ENCODE measurements at places on chromosomes 4 and X.

GRCh38 chrX:56813318-56813837 is 84.3 kb downstream of the NBDY start:
- DNase-seq, result peak; percentile 36

- no peak for DNase-seq
Observed at GRCh38 chrX:153573984-153574383, 25.0 kb downstream of the CCNQ start.

DNA sequence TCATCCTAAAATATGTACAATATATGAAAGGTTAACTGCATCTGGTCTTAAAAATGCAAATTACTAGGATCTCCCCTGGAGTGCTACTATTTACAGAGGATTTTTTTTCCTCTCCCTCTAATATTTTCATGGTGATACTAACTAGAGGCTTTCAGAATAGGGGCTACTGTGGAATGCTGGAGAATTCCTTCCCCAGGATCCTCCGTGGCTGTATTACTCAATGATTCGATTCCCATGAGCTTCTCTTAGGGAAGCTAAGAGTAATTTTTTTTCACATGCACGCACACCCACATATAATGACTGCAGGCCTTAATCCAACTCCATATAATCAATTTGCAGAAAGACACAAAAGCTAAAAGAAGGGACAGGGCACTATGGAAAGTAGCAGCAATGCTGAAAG is 184.7 kb downstream of the ARHGAP6 start:
- no peak for DNase-seq

DNA sequence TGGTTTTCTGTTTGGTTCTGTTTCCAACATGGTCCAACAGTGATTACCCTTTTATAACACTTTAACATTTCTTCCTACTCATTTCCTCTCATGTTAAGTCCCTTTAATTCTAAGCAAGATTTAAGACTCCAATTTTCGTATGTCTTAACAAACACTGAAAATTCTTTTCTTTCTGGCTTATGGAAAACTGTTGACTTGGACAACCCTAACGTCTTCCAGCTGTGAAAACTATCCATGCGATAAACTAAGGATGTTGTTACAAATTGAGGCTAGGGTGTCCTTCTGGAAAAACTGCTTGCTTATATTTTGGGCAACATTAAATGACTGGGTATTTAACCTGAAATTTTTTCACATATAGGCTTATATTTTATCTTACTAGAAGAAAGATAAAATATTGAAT is 33.9 kb upstream of the RTL3 start:
- no peak for DNase-seq

DNA sequence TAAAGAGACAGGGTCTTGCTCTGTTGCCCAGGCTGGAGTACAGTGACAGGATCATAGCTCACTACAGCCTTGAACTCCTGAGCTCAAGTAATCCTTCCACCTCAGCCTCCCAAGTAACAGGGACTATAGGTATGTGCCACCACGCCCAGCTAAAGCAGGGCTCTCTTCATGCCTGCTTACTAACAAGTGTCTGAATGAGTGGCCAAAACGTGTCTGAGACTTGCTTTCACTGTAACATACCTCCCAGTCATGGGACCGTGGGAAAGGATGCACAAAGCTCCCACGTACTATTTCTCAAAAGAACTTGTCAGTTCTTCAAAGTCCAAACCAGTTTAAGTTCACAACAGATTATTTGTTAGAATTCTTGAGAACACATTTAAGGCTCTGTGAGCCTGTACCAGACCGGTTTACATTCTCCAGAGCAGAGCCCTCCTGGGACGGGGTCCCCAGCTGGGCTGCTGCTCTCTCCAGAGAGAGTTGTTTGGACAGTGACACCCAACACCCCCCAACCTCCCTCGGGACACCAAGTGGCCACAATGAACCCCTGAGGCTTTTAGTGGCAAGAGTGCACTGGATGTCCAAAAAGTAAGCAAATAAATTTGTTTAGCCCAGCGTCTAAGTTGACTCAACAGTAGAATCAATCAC is 24.1 kb downstream of the SH3KBP1 start:
- DNase-seq, result no peak

GRCh38 chr4:26993967-26994366 is 133.3 kb downstream of the STIM2 start:
- DNase-seq, result no peak

- DNase-seq, result no peak
Observed at GRCh38 chr4:26751004-26751403, 109.6 kb upstream of the STIM2 start.

DNA sequence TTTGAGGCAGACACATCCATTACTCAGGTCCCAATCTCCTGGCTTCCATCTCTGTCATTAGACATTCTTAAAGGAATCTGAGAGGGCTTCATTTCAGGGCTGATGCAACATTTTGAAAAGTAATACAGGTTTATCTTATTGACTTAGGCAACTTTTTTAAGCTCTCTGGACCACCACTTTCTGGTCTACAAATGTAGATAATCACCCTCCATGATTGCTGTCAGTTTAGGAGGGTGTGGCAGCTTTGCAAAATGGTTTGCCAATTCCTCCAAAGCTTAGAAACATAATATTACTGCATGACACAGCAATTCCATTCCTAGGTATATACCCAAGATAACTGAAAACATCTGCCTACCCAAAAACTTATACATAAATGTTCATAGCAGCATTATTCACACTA is 77.6 kb downstream of the ARHGAP6 start:
- DNase-seq, result no peak

GRCh38 chrX:105098201-105098600 is 122.3 kb downstream of the TEX13A start:
- no peak for DNase-seq

GRCh38 chr4:174663216-174663615 is 140.9 kb upstream of the HPGD start:
- peak; percentile 19 for DNase-seq

DNA sequence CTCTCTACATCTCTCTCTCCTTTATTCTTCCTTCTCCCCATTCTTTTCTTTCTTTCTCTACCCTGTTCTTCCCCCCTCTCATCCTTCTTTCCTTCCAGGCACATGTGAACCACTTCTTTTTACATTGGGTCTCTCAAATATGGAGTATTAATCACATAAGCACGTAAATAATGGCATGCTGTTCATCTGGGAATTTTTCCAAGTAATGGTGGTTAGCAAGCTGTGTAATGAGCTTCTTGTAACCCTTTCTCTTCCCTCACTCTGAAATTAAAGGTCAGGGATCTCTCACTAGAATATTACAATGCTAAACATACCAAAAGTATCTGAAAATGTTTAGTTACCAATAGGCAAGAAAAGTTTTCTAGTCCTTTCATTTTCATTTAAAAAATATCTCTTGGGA is 239.9 kb upstream of the TEX13A start:
- DNase-seq, result no peak

- DNase-seq, result no peak
Observed at GRCh38 chr4:79922011-79922410, 151.0 kb downstream of the ANTXR2 start.

- DNase-seq, result peak; percentile 23
Observed at GRCh38 chr4:67131224-67131623, 414.1 kb downstream of the CENPC start.

GRCh38 chr4:26959654-26960047 is 99.0 kb downstream of the STIM2 start:
- DNase-seq, result no peak

DNA sequence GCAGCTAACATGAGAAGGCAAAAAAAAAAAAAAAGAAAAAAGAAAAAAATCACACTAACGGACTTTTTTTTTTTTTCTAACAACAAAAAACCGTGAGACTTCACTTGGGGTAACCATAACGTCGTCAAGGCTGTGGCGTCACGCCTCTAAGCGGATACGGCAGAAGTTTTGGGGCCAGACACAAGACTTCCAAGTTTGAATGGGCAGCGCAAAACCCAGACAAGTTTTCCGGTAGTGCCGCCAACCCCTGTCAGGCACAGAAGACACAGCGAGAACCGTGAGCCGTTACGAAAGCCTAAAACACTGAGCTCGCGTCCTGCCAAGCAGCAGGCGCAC is 556 bp upstream of the SMARCA5 start:
- no peak for DNase-seq

GRCh38 chr4:40196272-40196671 is 559 bp upstream of the RHOH start:
- no peak for DNase-seq

DNA sequence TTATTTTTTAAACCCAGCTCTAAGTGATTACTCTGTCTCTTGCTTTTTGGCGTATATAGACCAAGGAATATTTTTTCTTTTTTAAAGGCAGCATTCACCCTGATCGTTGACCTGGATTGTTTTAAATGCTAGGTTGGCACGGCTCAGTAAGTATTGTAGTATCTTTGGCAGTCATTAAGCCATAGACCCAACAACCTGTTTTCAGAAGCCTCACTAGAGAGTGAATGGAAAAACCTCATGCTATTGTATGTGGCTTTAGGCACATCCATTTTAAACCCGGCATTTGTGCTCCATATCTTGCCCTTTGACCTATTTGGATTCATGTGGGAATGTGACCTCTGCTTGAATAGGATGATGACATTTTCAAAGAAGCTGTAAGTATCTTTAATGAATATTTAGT is 183.9 kb downstream of the SNCA start:
- DNase-seq, result no peak

DNA sequence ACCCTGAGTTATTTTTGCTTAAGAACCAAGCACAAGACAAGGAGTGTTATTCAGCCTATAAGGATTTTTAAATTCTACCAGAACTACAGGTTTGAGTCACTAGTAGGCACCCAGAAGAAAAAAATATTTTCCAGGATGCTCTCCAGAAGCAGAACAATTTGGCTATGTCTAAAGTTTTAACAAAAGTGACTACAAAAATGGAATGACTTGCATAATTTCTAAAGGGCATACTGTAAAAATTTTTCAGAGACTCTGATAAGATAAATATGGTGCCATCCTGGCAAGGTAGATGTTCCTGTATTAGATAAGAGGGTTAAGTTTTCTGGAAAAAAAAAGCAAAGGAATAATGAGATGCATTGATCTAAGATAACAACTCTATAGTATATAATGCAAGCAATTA is 68.6 kb upstream of the FAM9A start:
- no peak for DNase-seq

GRCh38 chrX:136250191-136251040 is 784 bp downstream of the MAP7D3 start:
- DNase-seq, result no peak

DNA sequence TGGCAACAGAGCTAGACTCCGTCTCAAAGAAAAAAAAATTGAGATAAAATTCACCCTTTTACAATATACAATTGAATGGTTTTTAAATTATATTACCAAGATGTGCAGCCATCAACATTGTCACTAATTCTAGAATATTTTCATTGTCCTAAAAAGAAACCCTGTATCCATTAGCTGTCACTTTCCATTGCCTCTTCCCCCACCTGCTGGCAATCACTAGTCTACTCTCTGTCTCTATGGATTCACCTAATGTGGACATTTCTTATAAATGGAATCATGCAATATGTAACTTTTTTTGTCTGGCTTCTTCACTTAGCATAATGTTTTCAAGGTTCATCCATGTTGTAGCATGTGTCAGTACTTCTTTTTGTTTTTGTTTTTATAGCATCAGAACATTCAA is 20.8 kb downstream of the ABHD18 start:
- DNase-seq, result no peak

- no peak for DNase-seq
Observed at GRCh38 chr4:3284734-3285557, 7.9 kb upstream of the RGS12 start.

GRCh38 chr4:18318682-18319388 is 297.3 kb upstream of the LCORL start:
- no peak for DNase-seq

DNA sequence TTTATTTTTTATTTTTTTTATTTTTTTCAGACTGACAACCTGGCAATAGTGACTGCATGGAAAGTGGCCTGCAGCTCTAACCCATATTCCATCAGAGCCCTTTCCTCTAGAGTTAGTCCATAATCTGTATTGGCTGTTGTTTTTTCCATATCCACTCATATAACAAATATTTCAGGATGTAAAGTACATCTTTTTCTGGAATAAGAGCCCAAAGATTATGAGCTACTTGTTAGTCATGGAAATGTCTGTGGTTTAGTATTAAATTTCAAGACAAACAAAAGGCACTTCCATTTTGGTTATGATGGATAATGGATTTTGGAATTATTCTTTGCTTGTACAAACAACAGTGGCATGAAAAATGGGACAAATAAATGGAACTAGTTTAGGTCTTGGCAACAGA is 296.0 kb upstream of the HS3ST1 start:
- no peak for DNase-seq

DNA sequence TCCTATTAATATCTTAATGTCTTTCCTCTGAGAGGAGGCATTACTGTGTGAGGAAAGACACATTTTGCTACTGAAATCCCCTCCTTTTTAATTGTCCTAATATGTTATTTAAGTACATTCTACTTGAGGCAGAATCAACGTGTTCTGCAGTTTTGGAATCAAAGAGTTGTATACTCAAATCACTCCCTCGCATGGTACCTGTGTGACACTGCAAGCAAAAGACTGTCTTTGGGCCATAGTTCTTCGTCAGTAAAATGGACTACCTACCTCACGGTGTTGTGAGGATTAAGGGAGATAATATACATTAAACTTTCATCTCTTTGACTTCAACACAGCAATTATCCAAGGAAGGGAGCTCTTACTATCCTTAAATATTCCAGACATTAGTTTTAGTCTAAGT is 61.5 kb downstream of the TIGD2 start:
- DNase-seq, result no peak

- no peak for DNase-seq
Observed at GRCh38 chrX:24718771-24719170, 25.1 kb downstream of the POLA1 start.

DNA sequence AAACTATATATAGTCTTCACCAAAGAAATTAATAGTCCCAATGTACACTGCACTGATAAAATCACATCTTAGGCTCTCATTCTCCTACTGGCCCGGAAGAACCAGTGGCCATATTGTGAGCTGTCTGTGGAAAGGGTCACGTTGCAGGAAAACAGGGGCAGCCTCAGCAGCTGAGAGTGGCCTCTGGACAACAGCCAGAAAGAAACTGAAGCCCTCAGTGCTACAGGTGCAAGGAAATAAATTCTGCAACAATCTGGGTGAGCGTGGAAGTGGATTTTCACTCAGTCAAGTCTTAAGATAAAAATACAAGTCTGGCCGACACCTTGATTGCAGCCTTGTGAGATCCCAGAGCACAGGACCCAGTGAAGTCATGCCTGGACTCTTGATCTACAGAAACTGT is 3.2 kb upstream of the SLC25A14 start:
- DNase-seq, result no peak

GRCh38 chr4:146182443-146182842 is 6.9 kb downstream of the LSM6 start:
- no peak for DNase-seq

DNA sequence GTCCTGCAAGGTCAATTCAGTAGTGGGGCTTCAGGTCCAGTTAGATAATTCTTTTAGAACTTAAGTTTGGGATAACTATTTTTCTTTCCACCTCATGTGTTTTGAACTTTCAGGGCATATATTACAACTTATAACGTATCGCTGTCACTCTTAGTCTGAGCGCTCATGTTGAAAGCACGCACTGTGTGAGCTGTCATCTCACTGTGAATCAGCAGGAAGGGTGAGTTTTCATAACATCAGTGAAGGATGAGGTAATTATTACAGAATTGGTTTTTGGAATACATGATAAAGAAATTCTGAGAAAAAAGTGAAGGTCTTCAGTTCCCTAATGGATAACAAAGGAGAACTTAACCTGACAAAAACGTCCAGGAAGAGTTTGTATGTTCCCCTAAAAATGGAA is 45.1 kb upstream of the SLC4A4 start:
- DNase-seq, result peak; percentile 52

All from non-pigmented ciliary epithelial cell (primary cell).